Aorta (tissue), 5 donors: ENCODE measurements at places on chromosomes 5 and 9. TPM values are rescaled to one million over a fixed set of nuclear protein-coding genes. Genes with fewer than 3 reads are reported as not detected.
A peak's percentile ranks its signal among the peaks of the same experiment; 100 is the strongest.

DNA sequence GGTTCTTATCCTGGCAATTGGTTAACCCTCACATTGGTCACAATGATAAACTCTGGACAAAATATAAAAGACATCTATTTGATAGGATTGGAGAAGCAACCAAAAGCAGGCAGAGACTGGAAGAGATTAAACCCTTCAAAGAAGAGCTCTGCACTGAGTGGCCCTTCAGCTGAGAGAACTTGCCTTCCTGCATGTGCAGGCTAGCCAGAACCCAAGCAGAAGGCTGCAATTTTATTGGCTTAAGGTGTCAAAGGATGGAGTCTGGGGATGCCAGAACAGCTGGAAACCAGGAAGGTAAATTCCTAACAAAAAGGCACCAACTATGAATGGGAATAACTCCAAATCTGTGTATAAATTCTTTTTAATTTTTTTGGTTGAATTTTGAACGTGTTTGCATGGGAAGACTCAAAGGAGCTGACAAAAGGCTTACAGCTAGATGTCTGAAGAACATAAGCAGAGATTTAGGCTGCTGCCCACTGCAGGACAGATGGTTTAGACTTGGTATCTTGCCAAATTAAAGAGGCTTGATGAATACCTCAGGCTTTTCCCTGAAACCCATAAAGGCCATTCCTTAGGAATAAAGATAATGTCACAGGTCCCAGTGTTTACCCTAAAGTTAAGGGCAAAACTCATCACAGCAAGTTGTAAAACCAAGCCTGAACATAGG is 66.3 kb downstream of the NR2F1 start:
- H3K27me3 ChIP-seq: no peaks in the 10 kb centered on the region
- no peaks in the 10 kb centered on the region for H3K36me3 ChIP-seq
- H3K27ac ChIP-seq: no peak overlapping the region
- H3K4me3 ChIP-seq: no peak overlapping the region

DNA sequence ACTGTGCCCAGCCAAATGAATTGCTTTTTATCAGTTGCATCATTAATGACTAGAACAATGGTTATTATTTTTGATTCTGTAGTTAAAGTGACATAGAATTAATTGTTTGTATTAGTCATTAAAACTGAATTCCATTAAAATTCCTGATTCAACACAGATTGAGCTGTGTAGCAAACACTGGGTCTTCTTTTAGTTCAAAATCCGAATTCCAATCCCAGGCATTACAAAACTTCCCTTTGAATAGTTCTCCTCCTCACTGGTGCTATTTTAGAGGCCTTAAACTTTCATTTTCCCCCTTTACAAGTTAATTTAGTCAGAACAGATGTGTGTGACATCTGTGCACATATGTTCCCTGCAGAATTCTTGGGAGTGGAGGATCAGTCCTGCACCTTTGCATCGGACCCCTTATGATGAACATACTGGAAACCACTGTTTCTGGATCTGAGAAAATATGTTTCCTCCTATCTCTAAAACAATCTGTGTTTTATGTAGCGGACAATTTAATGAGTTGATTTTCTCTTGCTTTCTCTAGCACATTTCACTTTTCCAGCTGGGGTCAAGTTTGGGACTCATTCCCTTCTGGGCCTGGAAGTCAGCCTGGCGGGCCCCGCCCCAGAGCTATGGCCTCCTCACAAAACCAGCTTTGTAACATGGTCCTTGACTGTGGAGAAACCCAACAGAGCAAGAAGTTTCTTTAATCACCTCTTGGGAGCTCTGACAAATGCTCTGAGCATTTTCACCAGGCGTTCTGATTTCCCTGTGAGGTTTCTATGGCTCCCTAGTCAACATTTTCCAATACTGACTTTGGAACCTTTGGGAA is 87.9 kb upstream of the MAMDC2 start:
- no peaks in the 10 kb centered on the region for H3K36me3 ChIP-seq
- DNase-seq: no peak
- H3K27me3 ChIP-seq: no peaks in the 10 kb centered on the region
- no peak overlapping the region for H3K4me3 ChIP-seq
- H3K27ac ChIP-seq: no peak overlapping the region

DNA sequence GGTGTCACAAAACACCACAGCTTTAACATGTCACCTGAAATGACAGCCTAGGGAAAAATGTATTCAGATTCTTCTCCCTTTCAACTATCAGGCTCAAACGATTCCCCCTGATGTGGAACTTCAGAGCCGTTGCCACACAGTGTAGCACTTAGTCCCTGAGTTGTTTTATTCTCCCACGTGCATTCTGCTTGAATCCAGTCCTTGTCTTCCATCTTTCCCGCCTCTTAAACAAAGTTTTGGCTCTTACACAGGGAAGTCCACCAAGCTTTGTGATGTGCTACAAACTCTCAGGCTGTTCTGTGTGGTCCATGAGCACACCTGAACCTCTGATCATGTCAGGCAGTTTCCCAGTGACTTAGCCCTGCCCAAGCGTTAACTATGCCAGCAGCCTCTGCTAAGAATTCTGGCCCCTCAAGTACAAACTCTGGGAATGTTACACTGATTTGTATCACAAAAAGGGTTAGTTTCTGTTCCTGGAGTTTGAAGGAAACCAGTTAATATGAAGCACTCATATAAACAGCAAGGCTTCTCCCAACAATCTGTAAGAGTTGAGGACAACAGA is 45.8 kb upstream of the RNF38 start:
- no peaks in the 10 kb centered on the region for H3K36me3 ChIP-seq
- no peaks in the 10 kb centered on the region for H3K27me3 ChIP-seq
- H3K4me3 ChIP-seq: no peak overlapping the region
- no peak for DNase-seq
- H3K4me1 ChIP-seq: no peaks in the 10 kb centered on the region

The HOMER1 gene
- total RNA-seq: 6.8 TPM

- H3K4me3 ChIP-seq: no peak overlapping the region
- H3K27me3 ChIP-seq: no peaks in the 10 kb centered on the region
- no peak for DNase-seq
- H3K4me1 ChIP-seq: no peaks in the 10 kb centered on the region
These were observed 6.3 kb downstream of the RFESD start for GRCh38 chr5:95652849-95653248.

The NR4A3 gene
- 12.8 TPM for total RNA-seq

DNA sequence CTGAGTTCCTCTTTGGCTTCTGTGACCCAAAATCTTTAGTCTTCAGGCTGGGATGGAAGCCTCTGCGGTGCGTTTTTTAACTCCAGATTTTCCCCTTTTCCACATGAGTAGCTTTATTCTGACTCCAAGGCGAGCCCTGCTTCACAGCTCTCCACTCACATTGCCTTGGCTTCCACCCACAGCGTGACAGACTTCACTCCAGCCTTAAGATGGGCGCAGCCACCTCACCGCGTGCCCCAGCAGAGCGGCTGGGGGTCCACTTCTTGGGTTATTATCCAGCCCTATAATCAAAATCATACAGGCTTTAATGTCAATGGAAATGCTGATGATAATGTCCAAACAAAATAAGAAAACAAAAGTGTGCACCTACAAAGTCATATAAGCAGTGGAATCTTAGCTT is 1.2 kb downstream of the EXOC3 start:
- no peaks in the 10 kb centered on the region for H3K27me3 ChIP-seq
- peaks cover 8% of the 10 kb centered on the region for H3K36me3 ChIP-seq
- DNase-seq: peak; percentile 4
- H3K27ac ChIP-seq: no peak overlapping the region
- H3K4me3 ChIP-seq: no peak overlapping the region
